ENCODE measurements at places on chromosomes 13 and 19. TPM values are rescaled to one million over a fixed set of nuclear protein-coding genes. Genes with fewer than 3 reads are reported as not detected.

The SIGLEC10 gene
- not detected for total RNA-seq

The SYMPK gene
- 35.3 TPM for total RNA-seq

The ADPRHL1 gene
- 0.28 TPM for total RNA-seq

The ZNF134 gene
- 31.1 TPM for total RNA-seq

The VWA8 gene
- total RNA-seq = 19.7 TPM

The OR7D2 gene
- not detected for total RNA-seq

The ATP12A gene
- not detected for total RNA-seq

The C1QTNF9 gene
- under 0.01 TPM for total RNA-seq

The PNMA8B gene
- total RNA-seq = under 0.01 TPM

The ICAM5 gene
- 3.0 TPM for total RNA-seq

The CFAP97D2 gene
- not detected for total RNA-seq

The IZUMO1 gene
- not detected for total RNA-seq

The HCST gene
- total RNA-seq = not detected

The CACNA1A gene
- 5.3 TPM for total RNA-seq

The CEACAM3 gene
- total RNA-seq = not detected

The SIGLEC12 gene
- total RNA-seq = not detected

The FXYD1 gene
- total RNA-seq = 0.18 TPM

The BBC3 gene
- 1.6 TPM for total RNA-seq

The OR10H3 gene
- not detected for total RNA-seq

The KLK15 gene
- total RNA-seq = not detected

The ASPDH gene
- not detected for total RNA-seq

The SWSAP1 gene
- 0.36 TPM for total RNA-seq

All from IMR-90 (cell line).